ENCODE measurements at places on chromosomes 7 and 10. TPM values are rescaled to one million over a fixed set of nuclear protein-coding genes. Genes with fewer than 3 reads are reported as not detected.

The SPDYE2B gene
- polyA plus RNA-seq = not detected

The EVX1 gene
- not detected for polyA plus RNA-seq

The COBL gene
- not detected for polyA plus RNA-seq

The SLC16A9 gene
- polyA plus RNA-seq = 0.11 TPM

The KLHDC10 gene
- polyA plus RNA-seq = 12.4 TPM

The SMKR1 gene
- not detected for polyA plus RNA-seq

The HMX2 gene
- polyA plus RNA-seq = not detected
